ENCODE measurements at places on chromosomes 6 and 20.

- DNase-seq, result no peak
Measured at GRCh38 chr20:34389206-34389953, 26.3 kb downstream of the ITCH start.

- DNase-seq, result no peak
Measured at GRCh38 chr20:51322164-51322707, 220.3 kb downstream of the NFATC2 start.

- DNase-seq, result no peak
Measured at GRCh38 chr20:33119725-33120720, 40.6 kb downstream of the BPIFB4 start.

- no peak for DNase-seq
Measured at GRCh38 chr6:39610221-39610620, 115.0 kb downstream of the KIF6 start.

DNA sequence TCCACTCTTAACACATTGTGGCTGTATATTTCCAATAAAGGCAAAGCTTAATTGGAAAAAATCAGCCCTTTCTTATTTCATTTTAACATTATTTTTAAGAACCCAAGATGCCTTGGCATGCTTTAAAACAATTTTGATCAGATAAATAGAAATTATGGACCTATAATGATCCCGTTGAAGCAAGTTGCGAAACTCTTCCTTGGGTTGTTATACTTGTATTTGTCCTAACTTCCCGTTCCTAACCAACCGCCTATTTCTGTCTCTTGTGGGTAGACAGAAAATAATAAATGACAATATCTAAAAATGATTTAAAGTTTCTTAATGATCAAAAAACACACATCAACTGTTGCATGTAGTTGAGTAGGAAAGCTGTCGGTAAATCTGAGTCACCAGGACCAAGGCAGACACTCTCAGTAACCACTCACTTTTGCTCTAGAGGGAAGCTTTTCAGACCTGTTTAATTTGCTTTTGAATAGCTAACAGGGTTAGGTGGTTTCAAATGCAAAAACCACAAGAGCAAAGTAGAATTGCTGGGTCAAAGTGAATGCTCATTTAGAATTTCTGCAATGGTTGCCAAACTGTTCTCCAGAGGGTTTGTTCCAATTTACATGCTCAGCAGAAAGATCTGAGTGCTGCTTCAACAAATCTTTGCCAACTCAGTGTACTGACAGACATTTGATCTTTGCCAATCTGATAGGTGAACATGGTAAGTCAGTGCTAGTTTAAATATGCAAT is 34.2 kb upstream of the KCNK5 start:
- no peak for DNase-seq

- no peak for DNase-seq
Measured at GRCh38 chr6:89644864-89645263, 6.3 kb upstream of the LYRM2 start.

- no peak for DNase-seq
Measured at GRCh38 chr20:38355161-38356012, 9.1 kb downstream of the LBP start.
